D341Med (cell line): ENCODE measurements at places on chromosomes 16 and 17.

DNA sequence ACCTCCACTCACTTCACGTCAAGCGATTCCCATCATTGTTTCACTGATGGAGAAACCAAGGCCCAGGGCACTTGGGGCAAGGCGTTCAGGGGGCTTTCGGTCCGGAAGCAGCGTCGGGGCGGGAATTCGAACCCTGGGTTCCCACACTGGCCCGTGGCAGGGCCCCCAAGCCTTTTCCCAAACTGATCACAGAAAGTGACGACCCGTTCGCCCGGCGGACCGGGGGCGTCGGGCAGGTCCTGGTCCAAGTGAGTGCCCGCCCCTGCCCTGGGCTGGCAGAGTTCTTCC, 856 bp upstream of the MON1B start:
- no peak for DNase-seq

DNA sequence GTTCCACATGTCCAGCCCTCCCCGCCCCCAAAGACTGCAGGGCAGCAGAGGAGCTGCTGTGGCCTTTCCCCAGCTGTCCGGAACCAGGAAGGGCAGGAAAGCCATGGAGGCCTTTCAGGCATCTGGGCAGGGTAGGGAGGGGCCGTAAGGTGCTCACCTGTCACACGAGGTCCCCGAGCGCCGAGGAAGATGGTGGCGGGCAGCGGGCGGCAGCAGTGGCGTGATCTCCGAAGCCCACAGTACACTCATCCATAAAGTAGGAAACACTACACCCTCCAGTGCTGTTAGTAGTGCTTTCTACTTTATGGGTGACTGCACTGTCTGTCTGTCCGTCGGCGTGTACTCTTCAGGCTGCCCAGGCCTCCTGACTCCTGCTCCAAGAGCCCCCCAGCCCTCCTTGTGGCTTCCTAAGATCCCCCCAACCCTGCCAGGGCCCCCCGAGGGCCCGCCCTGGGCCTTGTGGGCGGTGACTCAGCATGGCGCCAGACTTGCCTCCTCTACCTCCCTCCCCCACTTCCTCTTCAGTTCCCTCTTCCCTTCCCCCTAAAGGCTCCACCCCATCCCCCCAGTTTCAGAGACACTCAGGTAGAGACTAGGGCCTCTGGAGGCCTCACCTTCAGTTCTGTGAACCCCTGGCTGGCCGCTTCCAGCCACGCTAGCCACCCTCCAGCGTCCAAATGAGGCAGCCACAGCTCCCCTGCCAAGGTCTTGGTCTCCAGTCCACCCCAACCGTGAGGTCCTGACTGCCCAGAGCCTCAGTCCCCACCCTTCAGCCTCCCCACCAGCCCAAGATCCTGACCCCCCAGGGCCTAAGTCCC, 2.6 kb upstream of the TSPOAP1 start:
- no peak for DNase-seq

- DNase-seq = no peak
These were observed 71.3 kb upstream of the BCAR1 start for GRCh38 chr16:75322740-75323139.

GRCh38 chr16:19753815-19754643, 36.0 kb downstream of the IQCK start:
- DNase-seq = no peak

DNA sequence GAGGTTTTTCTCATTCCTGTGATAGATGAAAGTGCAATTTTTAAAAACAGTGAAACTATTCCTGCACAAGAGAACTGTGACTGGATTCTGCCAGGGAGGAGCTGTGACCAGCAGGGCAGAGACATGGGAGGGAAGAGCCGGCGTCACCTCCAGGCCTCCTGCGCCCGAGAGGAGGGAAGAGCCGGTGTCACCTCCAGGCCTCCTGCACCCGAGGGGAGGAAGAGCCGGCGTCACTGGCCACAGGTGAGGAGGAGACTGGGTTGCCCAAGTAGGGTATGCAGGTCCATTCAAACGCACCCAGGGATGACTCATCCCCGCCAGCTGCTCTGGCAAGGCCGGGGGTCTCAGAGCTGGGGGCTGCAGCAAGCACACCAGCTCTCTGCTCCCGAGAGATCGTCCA, 56.7 kb downstream of the METRNL start:
- DNase-seq = no peak
